Stimulated activated effector memory CD8-positive, alpha-beta T cell treated with anti-CD3 and anti-CD28 coated beads, Interleukin-12 subunit alpha, Interleukin-12 subunit beta, amount 100 ng/mL, for 72 hours (primary cell): ENCODE measurements at places on chromosomes 6 and 20.

DNA sequence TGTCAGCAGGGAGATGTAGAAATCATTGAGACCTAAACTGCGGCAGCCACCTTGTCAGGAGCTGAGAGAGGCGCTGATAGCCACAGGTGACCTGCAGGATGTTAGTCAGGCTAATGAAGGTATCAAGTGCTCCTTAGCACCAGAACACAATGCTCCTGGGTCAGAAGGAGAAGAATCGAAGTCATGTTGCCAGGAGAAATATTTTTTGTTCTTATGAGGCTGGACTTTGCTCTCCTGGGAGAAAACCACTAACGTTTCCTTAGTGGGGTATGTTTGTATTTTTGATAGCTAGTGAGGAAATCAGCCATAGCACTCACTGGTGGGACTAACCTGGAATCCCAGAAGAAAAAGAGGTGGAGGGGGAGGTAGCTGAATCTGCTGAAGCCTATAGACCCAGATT lies 120.9 kb upstream of the LRFN2 start:
- DNase-seq = no peak

GRCh38 chr6:27129095-27129815 lies 118.2 kb upstream of the PRSS16 start:
- no peak for DNase-seq

- DNase-seq = no peak
These were observed 2.9 kb downstream of the SLC2A4RG start for GRCh38 chr20:63742381-63743024.

- DNase-seq = no peak
These were observed 79.0 kb downstream of the NRSN1 start for GRCh38 chr6:24205020-24205492.

DNA sequence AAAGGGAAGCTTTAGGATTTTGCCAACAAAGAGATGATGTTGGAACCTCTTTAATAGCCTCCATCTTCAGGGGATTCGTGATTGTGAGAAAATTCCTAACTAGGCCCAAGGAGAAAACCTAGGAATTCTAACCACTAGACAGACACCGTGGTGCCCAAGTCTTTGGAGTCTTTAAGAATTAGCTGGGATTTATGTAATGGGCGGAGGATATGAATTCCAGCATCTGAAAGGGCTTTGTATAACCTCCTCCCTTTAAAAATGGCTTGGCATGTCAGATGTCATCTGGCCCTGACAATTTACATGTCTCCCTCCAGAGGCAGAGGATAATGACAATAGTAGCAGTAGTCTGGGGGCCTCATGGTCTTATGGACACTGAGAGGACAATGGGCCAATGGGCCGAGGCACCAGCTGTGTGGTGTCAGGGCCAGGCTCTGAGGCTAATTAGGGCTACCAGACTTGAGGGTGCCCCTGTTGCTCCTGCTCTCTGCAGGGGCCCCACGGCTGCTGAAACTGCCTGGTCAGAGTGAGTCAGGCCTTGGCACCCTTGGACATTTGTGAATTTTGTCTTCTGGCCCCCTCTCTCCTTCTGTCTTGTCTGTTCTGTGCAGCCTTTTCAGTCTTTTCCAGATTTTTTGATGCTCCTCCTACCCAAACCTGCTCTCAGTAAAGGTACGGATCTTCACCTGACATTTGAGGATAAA lies 113.9 kb downstream of the EDN1 start:
- DNase-seq = no peak

- DNase-seq = no peak
These were observed 508.4 kb upstream of the SULF2 start for GRCh38 chr20:48293671-48294070.

DNA sequence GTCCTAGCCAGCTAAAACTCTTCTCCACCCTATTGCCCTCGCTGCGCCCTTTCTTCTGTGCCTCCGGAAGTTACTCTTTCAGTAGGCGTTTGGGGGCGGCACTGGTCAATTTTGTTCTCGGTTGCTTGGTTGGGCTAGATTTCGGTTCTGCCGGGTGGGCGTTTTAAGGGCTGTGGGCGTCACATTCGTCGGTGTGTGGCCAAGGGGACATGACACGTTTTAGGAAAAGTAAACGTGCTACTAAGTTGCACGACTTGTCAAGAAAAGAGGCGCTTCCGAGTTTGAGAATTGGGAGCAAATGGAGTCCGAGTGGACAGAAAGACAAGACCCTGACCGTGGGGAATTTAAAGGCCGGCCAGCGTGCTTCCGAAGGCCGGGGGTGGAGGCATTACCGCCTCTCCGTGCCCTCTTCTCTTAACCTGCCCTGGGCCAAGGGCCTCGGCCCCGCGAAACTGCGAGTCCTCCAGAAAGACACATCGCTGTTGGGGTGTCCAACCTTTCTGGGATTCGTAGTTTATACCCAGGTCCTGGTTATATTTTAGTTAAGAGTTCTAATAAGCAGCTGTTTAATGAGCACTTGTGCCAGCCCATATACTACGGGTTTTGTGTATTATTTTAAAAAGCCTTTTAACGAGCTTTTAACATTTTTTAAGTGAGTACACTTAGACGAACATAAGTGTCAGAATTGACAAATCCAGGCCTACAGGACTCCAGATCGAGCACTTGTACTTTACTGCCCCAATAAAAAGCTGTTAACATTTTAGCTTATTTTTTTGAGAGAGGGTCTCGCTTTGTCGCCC lies 664 bp upstream of the BAG6 start:
- DNase-seq = no peak

DNA sequence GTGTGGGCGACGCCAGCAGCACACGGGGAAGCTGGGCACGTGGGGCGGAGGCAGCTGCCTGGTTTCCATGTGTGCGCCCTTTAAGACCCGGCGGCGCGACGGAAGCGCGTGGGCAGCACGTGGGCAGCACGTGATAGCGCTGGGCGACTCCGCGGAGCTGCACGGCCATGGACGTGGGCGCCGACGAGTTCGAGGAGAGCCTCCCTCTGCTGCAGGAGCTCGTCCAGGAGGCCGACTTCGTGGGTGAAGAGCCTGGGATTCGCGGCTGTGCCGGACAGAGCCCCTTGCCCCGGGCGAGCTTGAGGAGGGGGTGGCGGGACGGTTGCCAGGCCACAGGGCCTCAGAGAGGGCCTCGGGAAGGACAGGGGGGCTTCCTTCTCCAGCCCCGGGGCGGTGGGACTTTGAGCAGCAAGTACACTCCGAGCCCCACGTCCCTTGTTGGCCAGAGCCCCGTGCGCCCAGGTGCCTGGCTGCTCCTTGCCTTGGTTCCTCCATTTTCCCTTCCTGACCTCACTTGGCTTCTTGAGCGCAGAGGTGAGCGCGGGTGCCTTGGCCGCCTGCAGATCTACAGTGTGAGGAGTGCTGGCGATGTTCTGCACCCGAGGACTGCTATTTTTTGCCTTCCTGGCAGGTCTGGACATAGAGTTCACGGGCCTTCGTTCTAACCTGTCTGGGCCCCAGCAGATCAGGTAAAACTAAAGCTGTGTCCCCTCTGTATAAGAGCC lies at the start of gene PNLDC1:
TSS of gene PNLDC1 (plus strand) at position 136 of the 725 bp plus-strand sequence. CDS start at position 168, 32 bp downstream.
- DNase-seq = no peak

DNA sequence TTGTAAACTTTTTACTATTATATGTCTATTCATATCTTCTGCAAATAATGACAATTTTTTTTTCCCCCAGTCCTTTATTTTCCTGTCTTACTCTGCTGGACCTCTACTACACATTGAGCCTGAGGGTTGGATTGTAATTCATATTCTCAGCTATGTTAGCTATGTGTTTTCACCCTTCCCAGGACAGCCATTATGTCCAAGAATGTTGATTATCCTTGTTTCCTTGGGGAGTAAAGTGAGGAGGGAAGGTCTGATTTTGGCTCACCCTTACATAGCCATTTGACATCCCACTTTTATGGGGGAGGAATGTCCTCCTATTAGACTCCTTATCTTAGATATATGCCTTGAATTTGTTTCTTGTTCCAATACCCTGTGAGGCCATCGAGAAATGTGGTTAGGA lies 17.6 kb upstream of the TBC1D32 start:
- no peak for DNase-seq

DNA sequence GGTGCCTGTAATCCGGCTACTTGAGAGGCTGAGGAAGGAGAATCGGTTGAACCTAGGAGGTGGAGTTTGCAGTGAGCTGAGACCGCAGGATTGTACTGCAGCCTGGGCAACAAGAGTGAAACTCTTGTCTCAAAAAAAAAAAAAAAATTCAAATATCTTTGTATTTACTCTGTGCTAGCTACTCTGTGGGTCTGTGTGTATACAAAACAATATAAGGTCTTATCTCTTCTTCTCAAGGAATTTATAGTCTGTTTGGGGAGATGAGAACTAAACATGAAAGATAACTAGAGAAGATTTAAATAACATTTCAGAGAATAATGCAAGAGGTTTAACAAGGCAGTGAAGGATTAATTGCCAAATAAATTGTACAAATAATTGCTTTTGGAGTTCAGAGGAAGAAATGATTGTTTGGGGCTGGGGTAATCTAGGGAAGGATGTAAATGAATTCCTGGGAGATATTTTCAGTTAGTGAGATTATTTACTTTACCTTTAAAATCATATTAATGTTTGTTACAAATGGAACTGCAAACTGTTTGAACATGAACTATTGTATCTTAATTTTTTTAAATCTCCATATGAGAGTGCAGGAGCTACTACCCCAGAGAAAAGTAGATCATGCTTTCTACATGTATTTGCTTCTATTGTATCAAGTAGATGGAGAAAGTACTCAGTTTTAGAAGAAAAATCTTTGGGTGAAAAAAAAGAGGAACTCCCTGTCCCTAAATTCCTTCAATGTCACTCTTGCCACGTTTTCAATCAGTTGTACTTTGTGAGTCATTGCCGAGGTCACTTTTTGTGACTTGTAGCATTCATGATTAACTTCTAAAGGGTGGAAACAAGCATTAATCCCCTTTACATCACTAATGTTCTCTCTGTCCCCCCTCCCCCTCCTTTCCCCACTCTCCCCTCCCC lies 39.0 kb downstream of the NCOA3 start:
- DNase-seq = no peak
